Breast epithelium (tissue), 4 donors: ENCODE measurements at places on chromosomes 5 and 9. TPM values are rescaled to one million over a fixed set of nuclear protein-coding genes. Genes with fewer than 3 reads are reported as not detected.
A peak's percentile ranks its signal among the peaks of the same experiment; 100 is the strongest.

DNA sequence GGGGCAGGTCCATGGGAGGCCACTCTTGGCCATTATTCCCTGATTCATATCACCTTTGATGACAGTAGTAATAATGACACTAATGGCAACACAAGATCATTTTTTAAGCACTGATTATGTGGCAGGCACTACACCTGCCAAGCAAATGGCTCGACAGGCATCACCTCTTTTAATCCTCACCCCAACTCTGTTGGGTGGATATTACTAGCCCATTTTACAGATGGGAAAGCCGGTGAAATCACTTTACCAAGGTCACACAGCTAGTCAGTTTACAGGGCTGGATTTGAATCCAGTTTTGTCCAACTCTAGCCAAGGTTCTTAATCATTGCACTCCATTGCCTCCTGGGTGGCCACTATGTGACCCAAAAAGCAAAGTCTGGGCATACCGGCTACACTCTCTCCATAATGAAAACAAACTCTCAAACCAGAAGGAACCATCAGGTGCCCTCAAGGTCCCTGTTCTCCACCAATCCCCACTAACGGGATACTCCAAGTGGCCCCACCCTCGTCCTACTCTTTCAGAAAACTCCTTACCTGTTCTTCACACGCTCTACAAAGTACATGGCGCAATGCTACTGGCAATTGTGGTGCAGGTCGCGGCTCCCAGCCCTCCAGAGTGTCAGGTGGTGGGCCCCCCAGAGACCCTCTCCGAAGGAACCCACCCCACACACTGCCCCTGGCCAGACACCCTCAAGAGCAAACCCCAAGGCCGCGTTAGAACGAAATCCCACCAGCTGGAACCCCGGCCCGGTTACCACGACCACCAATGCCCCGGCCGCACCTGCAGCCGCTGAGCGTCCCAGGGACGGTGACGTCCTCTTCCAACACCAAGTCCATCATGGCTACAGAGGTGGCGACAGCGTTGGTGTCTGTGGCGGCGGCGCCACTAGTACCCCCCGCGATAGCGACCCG lies 572 bp downstream of the CDK5RAP2 start:
- no peak for DNase-seq

DNA sequence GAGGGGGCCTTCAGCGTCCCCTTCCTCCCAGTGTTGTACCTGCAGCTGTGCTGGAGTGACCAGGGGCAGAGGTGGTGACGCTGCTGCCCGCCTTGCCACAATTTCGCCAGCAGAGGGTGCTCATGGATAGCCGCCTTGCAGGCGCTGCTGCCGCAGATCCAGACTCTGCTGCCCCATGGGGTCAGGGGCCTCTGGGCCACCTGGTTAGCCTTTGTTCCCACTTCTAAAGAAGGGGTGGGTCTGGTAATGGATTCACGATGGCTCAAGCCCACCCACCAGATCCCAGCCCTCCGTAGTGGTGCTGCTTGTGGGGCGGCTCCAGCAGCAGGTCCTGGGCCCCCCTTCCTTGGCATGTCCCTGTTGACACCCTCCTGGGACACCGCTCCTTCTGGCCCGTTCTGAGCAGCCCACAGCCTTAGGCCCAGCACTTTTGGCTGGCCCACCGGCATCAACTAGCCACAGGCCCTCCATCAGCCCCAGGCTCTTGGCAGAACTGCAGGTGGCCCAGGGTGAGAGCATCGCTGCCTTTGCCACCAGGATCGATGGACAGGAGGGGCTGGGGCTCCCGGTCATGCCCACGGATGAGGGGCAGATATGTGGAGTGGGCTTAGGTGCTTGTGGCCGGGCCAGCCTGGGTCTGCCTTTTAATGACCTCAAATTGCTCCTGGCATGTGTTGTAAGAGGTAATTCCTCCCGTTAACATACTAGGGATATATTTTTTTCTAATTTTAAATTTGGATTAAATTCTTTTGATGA lies 57.2 kb downstream of the COL5A1 start:
- peak; percentile 22 for DNase-seq

DNA sequence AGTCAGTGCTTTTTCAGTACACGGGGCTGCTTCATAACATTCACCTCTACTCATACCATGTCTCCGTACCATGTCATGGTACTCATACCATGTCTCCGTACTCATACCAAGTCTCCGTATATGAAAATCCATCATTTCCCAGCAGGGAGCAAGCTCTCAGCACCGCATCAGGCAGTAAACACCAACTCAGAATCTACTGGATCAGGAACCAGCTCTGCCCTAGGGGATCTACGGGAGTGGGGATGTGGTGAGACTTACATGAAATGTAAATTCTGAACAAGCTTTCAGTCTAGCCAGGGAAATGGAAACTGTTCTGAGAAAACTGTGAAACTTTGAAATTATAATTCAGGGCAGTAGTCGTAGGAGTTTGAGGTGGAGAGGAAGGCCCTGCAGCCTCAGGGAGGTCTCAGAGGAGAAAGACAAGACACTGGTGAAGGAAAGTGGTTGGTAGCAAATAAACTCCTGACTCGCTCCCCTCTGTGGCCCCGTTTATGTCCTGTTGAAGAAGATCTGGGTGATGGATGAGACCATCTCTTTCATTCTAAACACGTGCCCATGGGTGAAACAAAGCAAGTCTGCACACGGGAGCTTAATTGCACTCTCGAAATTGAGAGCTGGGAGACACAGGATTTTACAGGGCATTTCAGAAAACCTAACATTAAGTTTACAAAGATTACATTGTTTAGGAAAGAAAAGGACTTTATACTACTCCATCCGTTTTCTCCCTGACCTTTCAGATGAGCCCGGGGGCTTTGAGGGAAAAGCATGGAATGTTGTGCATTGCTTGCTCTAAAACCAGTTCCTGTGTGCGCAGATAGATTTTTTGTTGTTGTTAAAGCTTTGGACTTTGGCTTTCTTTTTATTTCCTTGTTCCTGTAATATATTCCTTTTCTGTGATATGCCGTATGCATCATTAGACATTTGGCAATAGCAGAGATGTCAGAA lies 26.8 kb downstream of the ACTBL2 start:
- DNase-seq: peak; percentile 57

The MAMDC2 gene
- total RNA-seq: 17.0 TPM

GRCh38 chr9:81455462-81456219 lies 233.7 kb downstream of the TLE1 start:
- DNase-seq: no peak

The QRFP gene
- total RNA-seq: not detected

GRCh38 chr5:23303435-23303834 lies 204.0 kb upstream of the PRDM9 start:
- DNase-seq: no peak

DNA sequence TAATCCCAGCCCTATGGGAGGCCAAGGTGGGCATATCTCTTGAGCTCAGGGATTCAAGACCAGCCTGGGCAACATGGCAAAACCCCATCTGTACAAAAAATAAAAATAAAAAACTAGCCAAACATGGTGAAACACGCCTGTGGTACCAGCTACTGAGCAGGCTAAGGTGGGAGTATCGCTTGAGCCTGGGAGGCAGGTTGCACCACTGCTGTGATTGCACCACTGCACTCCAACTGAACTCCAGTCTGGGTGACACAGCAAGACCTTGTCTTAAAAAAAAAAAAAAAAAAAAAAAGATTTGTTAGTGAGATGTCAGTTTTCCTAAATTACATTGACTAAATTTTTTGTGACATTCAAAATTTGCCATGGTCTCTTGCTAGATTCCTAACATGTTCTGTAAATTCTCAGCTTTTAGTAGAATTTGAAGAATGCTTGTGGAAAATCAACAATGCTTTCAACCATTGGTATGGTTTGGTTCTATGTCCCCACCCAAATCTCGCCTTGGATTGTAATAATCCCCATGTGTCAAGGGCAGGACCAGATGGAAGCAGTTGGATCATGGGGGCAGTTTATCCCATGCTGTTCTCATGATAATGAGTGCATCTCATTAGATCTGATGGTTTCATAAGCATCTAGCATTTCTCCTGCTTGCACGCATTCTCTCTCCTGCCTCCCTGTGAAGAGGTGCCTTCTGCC lies 236.1 kb downstream of the ARRDC3 start:
- no peak for DNase-seq

DNA sequence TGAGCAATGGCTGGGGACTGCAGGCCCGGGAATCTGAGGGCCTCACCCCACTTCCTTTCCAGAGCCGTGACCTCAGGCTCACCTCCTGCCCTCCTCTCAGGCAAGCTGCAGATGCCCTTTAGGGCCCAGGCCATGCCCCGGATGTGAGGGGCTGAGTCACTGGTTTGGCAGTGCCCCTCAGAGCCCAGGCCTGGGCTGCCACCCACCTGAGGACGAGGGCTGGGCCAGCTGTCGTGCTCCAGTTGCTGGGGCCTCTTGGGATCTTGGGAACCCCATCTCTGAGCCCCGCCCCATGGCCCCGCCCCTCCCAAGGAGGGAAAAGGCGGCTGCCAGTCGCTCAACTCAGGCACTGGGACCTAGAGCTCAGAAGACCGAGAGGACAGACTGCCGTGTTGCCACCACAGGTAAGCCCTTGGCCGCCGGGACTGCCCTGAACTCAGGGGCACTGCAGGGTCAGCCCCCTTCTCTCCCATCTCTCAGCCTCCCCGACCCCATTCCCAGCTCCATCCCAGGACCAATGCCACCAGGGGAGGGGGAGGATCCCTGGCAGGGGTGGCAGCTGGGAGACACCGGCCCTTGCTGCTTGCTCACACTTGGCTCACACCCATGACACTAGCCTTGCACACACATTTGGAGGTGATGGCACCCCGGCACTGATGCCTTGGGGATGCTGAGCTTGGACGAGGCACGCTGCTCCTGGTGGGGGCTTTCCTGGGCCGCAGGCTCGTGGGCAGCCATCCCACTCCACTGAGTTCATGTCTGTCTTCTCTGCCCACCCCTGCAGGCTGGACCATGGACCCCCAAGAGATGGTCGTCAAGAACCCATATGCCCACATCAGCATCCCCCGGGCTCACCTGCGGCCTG lies at the start of gene CYSRT1:
TSS of gene CYSRT1 (plus strand) at position 345 of the 865 bp plus-strand sequence. CDS start at position 793, 448 bp downstream.
- DNase-seq: no peak

The ANKRD34B gene
- not detected for total RNA-seq

The EQTN gene
- not detected for total RNA-seq
